Mesenteric fat pad (tissue), 1 donor: ENCODE measurements at places on chromosomes 7 and 10.

- DNase-seq = no peak
These were observed 857.3 kb upstream of the ZWINT start for GRCh38 chr10:57218382-57218781.

DNA sequence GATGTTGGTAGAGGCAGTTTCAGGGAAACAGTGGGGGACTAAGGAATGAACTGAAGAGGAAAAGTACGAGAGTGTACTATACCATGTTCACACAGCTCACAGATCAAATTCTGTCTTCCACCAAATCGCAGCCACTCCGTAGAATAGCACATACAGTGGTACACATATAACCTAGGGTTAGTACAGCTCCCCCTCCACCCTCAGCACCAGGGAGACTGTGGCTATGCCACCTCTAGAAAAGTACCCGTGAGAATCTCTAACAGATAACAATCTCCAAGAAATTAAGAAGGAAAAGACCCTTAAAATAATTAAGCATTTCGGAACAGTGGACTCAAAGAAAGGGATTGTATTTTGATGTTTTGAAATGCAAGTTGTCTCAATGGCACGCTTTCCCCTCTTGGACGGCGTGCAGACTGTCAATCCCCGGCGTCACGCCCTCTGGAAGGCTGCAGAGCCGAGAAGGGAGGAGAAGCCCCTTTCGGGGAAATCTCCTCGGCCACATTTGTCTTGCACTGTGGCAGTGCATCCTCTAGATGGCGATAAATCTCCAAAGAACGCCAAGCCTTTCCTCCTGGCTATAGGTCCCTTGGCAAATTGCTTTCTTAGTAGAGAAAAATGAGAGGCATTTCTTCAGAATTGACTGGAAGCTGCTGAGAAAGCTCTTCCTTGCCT, 345.0 kb downstream of the REEP3 start:
- DNase-seq = no peak

DNA sequence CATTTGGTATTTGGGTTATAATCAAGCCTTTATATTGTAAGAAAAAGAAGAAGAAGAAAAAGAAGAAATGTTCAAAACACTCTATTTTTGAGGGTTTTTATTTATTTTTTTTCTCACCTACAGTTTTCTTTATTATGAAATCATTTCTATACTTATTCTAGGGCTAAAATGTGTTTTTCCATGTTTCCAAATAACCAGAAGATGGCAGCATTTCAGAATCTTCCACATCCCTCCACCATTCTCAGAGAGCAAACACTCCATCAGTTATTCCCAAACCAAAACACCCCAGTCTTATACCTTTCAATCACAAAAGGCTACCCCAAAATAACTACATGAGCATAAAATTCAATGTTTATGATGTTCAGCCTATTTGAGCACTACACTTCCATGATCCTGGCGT, 38.7 kb upstream of the PPP1R17 start:
- no peak for DNase-seq

GRCh38 chr10:111545861-111546605, 469.2 kb downstream of the ADRA2A start:
- no peak for DNase-seq

DNA sequence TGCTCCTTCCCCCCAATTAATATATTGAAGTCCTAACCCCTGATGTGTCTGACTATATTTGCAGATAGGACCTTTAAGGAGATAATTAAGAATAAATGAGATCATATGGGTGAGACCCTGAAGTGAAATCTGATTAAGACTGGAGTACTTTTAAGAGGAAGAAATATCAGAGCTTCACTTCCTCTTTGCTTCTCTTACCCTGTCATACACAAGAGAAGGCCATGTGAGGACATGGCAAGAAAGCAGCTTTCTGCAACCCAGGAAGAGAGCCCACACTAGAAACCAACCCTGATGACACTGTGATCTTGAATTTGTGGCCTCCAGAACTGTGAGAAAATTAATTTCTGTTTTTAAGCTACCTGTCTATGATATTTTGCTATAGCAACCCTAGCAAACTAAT, 44.2 kb downstream of the JMJD1C start:
- no peak for DNase-seq

DNA sequence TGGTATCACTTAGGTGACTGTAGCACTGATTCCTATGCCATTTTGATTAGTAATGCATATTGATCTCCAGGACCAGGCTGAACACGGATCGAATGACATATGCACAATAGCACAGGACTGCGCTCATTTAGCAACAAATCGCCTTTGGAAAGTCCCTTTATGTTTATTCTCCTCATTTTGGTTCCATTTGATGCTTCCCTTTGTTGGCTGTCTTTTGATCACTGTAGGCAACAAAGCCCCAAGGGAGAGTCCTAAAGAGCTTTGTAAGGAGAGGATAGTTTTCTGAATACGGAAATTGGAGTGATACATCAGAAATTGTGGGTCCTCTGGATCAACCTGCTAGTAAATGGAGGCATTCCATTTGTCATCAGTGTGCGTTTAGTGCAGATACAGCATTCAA, 1111.4 kb downstream of the SORCS1 start:
- no peak for DNase-seq
